Stimulated activated CD4-positive, alpha-beta T cell treated with anti-CD3 and anti-CD28 coated beads, Interleukin-1b, Interleukin-23, amount 100 ng/mL, for 48 hours (primary cell): ENCODE measurements at places on chromosomes 7 and 10.

GRCh38 chr10:51786016-51786683 lies 86.8 kb upstream of the CSTF2T start:
- no peak for DNase-seq

GRCh38 chr10:131517781-131518180 lies 206.3 kb upstream of the TCERG1L start:
- DNase-seq, result no peak

GRCh38 chr10:32377458-32378259 lies 30.7 kb upstream of the EPC1 start:
- DNase-seq, result peak; percentile 18

DNA sequence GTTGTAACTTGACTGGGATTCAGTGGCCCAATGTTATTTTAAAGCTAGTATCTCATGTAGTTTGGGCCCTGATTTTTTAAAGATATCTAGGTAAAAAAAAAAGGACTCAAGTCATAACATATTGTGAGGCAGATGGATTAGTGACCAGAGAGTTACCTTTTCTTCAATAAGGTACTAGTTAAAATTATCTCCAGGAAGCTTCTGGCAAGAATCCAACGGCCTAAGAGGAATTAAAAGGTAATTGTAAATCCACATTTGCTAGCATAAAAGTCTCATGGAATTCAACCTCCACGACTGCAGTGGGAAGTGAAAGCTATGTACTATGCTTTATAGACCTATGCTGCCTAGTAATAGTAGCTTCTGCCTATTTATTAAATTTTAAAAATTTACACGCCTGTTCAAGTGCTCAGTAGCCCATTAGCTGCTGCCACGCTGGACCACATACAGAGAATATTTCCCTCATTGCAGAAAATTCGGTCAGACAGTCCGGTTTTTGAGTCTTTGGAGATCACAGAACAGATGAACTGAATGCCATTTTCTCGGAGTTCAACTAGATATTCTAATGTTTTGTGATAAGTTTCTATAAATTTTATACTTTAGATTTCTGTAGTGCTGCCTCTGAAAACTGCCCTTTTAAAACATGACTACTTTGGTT lies 118.4 kb downstream of the NSUN6 start:
- no peak for DNase-seq

DNA sequence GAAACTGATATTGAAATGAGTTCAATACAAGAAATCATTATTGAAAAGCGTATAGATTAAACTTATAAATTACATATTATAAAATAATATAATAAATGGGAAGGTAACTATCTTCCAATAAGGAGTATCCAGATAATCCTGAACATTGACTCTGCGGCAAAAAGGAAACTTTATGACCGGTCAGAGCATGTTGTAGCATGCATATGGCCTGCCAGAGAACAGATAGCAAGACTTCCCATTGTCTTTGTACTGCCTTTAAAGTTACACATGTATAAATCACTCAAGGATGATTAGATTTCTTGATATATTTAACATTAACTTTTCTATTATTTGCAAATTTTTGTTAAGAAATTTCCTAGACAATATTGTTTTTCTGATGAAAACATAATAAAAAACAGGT lies 56.2 kb upstream of the ETV1 start:
- no peak for DNase-seq

DNA sequence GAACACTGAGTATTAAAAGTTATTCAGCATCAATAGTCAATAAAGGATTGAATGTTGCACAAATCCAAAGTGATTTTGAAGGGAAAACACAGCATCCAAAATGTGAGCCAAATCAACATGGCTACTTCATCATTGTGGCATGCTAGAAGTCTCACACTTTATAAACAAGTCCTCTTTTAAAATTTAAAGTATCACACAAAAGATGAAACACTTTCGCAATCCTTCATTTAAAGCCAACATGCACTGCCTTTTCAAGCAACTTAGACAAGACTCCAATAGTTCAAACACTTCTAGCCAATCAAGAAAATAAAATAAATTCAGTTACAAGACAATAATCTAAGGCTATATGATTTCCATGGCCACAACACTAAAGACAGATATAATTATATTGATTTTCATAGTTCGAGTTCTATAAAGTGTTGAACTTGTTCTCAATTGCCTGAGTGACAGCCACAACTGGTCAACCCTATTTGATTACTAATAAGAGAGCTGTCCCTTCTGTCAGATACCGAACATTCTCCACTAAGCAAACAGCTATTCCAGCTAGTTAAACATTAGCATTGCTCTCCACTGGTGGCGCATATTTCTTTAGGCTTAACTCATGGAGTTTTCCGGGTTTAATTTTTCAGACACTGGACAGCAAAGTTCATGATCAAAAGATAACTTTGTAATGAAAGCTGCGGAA lies 8.3 kb downstream of the EBF3 start:
- no peak for DNase-seq

GRCh38 chr10:94644352-94644751 lies 39.2 kb upstream of the CYP2C18 start:
- DNase-seq, result no peak

GRCh38 chr10:110340816-110341215 lies 36.1 kb upstream of the SMNDC1 start:
- DNase-seq, result no peak

GRCh38 chr10:117362313-117362712 lies 12.9 kb downstream of the PDZD8 start:
- DNase-seq, result no peak

- DNase-seq, result peak; percentile 15
These were observed 668 bp downstream of the GPR37 start for GRCh38 chr7:124764847-124765400.

DNA sequence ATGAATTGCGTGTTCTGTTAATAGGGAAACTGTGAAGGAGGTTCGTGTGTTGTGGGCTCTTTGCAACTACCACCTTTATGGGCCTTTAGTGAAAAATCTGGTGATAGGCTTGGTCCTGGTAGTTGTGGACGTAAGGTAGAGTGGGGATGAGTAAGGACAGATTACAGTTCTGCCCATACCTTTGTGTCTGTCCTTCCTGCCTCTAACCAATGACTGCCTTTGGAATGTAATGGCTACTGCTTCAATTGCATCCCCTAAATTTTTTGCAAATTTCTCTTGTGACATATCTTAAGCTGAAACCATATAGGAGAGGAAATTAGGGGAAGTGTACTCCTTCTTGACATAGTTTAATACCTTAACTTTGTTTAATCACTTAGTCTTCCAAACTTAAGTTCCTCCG lies 82.3 kb downstream of the ADK start:
- no peak for DNase-seq

GRCh38 chr10:77332256-77332655 lies 305.4 kb downstream of the KCNMA1 start:
- no peak for DNase-seq

GRCh38 chr10:105763611-105764010 lies 1122.5 kb downstream of the SORCS3 start:
- no peak for DNase-seq

DNA sequence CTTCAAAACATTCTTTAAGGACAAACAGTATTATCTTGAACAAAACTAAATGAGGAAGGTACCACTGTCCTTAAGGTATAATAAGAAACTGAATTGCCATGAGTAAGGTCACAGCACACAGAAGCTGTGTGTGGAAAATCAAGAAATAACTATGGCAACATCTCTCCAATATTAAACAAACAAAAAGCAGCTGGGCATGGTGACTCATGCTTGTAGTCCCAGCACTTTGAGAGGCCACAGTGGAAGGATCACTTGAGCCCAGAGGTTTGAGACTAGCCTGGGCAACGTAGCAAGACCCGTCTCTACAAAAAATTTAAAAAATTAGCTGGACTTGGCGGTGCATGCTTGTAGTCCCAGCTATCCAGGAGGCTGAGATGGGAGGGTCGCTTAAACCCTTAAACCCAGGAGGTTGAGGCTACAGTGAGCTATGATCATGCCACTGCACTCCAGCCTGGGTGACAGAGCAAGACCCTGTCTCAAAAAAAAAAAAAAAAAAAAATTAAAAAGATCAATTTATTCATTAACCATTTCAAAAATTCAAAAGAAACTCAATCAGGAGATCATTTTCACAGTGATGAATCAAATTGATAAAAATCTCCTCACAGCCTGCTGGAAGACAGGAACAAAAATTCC lies 195.4 kb downstream of the SKIDA1 start:
- no peak for DNase-seq

DNA sequence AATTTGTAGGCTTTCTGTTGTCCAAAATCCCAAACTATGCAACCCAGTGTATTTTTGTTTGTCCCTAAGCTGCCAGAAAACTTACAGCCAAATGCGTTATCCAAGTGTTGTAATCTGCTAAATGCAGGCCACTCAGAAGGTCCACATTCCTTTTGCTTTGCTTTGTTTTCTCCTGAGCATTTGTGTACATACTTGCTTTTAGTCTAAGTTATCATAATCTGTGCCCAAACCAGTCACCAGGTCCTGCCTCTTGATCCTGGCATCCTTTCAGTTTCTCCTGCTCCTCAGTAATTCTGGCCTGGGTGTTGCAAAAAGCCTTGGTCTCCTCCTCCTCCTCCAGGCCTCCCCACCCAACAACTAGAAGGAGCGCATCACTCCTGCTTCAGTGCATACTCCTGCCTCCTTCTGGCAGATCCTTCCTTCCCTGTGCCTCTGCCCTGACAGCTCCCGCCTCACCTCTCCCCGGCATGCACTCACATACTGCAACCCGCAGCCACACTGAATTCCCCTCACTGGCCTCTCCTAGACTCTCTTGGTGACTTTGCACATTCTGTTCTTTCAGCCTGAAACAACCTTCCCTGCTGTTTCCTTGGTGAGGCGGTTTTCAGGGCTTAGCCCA lies 2.3 kb downstream of the DENND2A start:
- DNase-seq, result no peak

GRCh38 chr7:134420424-134421125 lies 38.3 kb downstream of the AKR1B1 start:
- no peak for DNase-seq

DNA sequence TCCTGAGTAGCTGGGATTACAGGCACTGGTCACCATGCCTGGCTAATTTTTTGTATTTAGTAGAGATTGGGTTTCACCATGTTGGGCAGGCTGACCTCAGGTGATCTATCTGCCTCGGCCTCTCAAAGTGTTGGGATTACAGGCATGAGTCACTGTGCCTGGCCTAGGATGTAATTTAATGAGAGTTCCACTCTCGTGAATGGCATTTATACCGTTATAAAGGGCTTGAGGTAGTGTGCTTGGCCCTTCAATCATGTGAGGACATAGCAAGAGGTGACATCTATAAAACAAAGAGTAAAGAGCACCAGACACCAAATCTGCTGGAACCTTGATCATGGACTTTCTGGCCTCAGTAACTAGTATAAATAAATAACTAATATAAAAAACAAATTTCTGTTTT lies 93.5 kb upstream of the PPP1R9A start:
- no peak for DNase-seq

DNA sequence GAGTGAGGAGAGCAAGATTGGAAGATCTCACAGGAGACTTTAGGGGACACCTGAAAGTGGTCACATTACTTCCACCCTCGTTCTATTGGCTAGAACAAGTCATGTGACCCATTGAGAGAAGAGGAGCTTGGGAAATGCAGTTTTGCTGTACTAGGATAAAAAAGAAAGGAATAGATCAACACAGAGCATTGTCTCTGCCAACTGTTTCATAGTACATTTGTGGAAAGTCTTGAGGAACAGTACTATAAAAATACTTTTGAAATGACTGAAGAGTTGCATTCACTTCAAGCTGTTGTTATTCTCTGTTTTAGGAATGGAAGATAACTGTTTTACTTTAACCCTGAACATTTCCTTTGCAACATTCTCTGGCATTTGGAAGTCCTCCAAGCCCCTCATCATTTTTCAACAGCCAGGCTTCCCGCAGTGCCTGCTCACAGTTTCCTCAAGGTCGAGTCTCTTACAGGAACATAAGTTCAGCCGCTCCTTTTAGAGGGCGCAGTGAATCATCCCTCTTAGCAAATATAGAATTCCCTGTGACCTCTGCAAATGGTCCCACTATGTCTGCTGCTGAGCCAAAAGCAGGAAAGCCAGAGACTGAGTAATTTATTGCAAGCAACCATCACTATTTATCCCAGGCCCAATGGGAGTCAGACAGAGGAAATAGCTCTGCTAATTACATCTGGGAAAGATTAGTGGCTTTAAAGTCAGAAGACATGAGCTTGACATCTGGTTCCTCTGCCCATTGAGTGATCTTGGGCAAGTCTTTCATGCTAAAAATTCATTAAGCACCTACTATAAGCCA lies 40.7 kb downstream of the MRPL32 start:
- DNase-seq, result no peak

DNA sequence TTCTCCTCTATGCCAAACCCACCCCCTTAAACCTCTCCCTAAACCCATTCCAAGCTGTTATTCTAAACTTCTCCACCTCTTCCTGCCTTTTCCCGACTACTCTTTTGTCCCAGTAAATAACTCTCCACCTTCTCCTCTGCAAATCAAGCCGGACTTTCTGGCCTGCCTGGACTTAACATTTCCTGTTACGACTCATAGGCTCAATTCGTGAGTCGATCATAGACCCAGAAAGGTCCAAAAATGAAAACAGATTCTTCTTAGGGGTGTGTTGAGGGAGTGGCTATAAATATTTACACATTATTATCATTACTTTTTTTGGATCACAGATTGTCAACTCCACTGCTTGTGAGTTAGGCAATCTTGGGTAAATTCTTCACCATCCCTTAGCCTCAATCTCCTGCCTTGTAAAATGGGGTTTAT lies 59.0 kb upstream of the HABP2 start:
- DNase-seq, result no peak

- DNase-seq, result no peak
These were observed 9.3 kb upstream of the SPOCK2 start for GRCh38 chr10:72097448-72098300.

DNA sequence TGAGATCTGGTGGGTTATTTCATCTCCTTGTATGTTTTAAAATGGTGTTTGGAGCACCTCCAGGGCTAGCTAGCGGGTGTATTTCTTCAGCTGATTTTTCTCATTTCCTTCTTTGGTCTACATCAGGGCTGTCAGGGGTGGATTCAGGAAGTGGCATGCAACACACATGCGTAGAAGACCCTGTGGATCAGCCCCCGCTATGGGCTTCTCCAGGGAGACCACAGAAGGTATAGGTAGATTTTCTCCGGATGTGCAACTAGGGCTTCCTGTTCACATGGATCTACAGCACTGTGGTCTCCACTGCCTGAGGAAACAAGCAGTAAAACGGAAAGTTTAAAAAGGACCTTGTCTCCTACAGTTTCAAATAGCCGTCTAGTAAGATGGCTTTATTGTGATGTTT lies 10.4 kb downstream of the NUB1 start:
- peak; percentile 56 for DNase-seq
